Astrocyte (in vitro differentiated cells and primary cell): ENCODE measurements at places on chromosomes 5 and 9.

DNA sequence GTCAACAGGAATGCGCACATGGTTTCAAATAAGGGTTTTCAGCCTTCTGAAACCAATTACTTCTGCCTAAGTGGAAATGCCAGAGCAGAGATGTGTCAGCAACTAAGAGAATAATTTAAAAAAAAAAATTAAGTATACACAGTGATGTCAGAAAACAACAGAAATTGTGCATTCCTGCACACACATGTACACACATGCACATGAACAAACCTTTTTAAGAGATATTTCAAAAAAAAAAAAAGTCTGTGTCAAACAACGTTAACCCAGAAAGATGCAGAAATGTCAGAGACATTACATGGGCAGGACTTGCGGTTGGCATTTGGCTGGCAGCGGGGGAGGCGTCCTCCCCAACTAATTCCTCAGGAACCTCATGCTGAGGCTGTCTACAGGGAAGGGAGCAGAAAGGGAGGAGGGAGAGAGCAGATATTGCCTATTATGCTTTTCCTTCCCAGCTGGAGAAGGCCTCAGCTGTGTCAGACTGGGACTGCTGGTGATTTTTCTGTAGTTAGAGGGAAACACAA, 536.9 kb upstream of the WWC1 start:
- DNase-seq: peak; percentile 81

DNA sequence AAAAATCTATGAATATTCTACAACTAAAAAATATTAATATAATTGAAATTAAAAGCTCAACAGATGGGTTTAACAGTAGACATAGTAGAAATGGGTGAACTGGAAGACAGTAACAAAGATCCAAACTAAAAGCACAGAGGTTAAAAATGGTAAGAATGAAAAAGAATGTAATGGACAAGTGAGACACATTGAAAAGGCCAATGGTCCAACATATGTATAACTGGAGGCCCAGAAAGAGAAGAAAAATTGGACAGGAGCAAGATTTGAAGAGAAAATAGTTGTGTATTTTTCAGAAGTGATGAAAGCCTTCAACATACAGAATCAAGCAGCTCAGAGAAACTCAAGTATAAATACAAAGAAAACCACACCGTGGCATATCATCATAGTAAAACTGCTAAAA, 58.6 kb downstream of the PCDHGC5 start:
- peak; percentile 35 for DNase-seq

DNA sequence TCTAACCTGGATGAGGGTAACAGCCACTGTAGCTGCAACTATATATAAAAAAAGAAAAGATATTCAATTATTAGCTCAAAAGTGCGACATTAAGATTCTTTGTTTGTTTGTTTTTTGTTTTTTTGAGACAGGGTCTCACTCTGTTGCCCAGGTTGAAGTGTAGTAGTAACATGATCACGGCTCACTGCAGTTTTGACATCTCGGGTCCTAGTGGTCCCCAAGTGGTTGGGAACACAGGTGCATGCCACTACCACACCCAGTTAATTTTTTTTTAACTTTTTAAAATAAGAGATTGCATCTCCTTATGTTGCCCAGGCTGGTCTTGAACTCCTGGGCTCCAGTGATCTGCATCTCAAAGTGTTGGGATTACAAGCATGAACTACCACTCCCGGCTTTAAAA, 61.8 kb downstream of the MEF2C start:
- DNase-seq: no peak

DNA sequence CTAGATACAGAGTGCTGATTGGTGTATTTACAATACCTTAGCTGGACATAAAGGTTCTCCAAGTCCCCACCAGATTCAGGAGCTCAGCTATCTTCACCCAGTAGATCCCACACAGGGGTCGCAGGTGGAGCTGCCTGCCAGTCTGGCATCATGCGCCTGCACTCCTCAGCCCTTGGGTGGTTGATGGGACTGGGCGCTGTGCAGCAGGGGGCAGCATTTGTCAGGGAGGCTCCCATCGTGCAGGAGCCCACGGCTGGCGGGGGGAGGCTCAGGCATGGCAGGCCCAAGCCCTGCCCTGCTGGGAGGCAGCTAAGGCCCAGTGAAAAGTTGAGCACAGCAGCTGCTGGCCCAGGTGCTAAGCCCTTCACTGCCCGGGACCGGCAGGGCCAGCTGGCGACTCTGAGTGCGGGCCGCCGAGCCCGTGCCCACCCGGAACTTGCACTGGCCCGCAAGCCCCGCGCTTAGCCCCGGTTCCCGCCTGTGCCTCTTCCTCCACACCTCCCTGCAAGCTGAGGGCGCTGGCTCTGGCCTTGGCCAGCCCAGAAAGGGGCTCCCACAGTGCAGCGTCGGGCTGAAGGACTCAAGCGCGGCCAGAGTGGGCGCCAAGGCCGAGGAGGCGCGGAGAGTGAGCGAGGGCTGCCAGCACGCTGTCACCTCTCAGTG, 314.1 kb upstream of the ATP10B start:
- DNase-seq: no peak

DNA sequence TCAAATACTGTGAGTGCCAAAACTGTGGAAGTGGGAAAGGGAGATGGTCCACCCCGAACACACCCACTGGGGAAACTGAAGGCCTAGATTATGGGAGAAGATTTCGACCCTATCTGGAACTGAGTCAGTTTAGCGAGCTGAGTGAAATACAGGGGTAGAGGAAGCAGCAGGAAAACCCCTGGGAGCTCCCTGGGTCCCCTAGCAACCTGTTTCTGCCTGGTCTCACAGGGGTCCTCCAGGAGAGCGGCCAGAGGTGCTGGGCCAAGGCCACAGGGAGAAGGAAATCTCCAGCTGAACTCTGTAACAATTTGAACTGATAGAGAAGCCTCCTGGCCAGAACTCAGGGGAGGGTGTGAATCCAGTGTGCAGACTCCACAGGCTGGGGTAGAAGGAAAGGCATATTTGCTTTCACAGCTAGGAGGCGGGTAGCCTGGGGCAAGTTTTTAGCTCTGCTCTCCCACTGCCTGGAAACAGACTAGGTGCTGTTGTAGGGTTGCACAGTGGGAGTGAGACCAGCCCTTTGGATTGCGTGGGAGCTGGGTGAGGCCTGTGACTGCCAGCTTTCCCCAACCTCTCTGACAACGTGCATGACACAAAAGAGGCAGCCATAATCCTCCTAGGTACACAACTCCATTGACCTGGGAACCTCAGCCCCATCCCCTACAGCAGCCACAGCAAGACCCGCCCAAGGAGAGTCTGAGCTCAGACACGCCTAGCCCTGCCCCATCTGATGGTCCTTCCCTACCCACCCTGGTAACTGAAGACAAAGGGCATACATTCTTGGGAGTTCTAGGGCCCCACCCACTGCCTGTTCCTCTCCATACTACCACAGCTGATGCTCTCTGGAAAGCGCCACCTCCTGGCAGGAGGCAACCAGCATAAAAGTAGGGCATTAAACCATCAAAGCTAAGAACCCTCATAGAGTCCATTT, 78.8 kb upstream of the GPBP1 start:
- no peak for DNase-seq
